ENCODE measurements at places on chromosomes 7 and 10.

DNA sequence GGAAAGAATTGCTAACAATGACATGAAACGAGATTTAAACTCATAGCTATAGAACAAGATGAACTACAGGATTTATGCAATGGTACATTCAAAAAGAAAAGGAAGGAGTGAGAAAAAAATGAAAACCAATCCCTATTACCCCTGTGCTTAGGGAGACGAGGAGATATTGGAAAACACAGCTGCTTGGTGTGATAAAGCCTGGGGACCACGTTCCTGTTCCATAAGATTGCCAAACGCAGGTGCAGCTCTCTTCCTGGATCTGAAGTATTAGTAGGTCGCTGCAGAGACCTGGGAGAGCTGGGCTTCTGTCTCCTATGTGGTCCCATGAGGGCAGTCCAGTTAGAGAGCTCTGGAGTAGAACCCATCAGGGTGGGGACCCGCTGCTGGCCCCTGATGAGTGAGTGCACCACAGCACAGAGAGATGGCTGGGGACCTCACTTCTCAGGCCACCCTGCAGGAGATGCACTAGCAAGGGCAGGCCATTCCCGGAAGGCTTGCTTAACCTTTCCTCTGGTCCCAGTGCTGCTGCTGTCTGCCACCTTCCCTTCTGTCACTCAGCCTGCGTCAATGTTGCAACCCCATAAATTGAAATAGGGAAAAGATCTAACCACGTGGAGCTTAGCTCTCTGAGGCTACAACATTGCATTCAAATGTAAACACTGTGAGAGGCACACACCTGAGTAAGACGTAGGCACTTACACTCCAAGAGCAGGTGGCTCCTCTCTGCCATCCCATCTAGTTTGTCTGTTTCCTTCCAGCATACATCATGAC lies 57.9 kb downstream of the MTPN start:
- H3K27ac ChIP-seq: no peak overlapping the region
- no peak overlapping the region for H3K4me3 ChIP-seq
- H3K4me1 ChIP-seq: no peaks in the 10 kb centered on the region
- no peaks in the 10 kb centered on the region for H3K36me3 ChIP-seq

- no peaks in the 10 kb centered on the region for H3K27me3 ChIP-seq
- H3K4me1 ChIP-seq: peaks cover 20% of the 10 kb centered on the region
- peak overlapping the region; percentile 92 for H3K27ac ChIP-seq
- peak; percentile 54 for ATAC-seq
- H3K4me3 ChIP-seq: peak overlapping the region; percentile 100
Measured at GRCh38 chr10:50624866-50625501, 1.2 kb upstream of the SGMS1 start.

DNA sequence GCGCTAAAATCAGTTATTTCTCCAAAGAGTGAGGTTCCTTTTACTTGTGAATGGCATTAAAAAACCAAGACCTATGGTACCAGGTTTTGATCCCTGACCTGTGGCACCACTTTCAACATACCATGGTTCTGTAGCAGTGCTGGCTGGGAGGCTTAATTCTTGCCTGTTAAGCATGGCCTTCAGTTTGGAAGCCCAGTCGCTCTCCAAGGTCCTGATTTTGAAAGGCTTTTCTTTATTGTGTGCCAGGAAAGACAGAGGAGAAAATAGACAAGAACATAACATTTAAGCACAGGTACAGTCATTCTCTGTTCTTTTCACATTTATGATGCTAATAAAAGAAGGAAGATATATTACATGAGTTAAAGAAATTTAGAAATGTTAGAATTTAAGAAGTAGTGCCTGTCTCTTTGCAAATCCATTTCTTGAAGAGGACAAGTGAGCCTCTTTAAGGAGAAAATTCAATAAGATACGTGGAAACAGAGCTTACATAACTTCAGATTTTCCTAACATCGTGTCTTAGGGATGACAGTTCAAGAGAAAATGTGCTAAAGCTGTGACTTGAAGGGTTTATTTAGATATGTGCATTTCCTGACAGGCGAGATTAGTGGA lies 357.6 kb downstream of the DPP6 start:
- no peaks in the 10 kb centered on the region for H3K27me3 ChIP-seq
- H3K4me1 ChIP-seq: no peaks in the 10 kb centered on the region
- no peak for ATAC-seq
- H3K36me3 ChIP-seq: no peaks in the 10 kb centered on the region
- H3K4me3 ChIP-seq: no peak overlapping the region
- H3K27ac ChIP-seq: no peak overlapping the region

- peak overlapping the region; percentile 86 for H3K27ac ChIP-seq
- no peak for ATAC-seq
Measured at GRCh38 chr10:72081210-72081609, 7.1 kb downstream of the SPOCK2 start.

DNA sequence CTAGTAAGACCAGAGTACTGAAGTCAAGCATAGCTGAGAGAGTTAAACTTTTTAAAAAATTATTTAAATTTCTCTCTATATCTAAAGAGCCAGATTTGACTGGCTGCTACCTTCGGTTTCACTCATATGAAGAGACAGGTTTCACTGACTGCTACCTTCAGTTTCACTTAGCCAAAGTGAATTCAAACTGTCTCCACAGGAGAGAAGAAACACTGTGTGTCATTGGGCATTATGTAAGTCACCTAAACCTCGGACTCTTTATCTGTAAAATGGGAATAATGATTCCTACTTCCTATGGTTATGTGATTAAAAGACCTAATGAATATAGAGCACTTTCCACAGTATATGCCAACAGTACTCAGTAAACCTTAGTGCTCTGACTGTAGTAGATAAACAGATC lies 41.6 kb upstream of the MET start:
- peaks cover 13% of the 10 kb centered on the region for H3K27me3 ChIP-seq
- no peak overlapping the region for H3K27ac ChIP-seq
- no peaks in the 10 kb centered on the region for H3K4me1 ChIP-seq

- H3K4me1 ChIP-seq: peaks cover 45% of the 10 kb centered on the region
- H3K36me3 ChIP-seq: peaks cover 100% of the 10 kb centered on the region
- peak overlapping the region; percentile 92 for H3K27ac ChIP-seq
- H3K27me3 ChIP-seq: no peaks in the 10 kb centered on the region
- no peak for ATAC-seq
Measured at GRCh38 chr10:62083412-62084267, 182.1 kb downstream of the ARID5B start.

- no peak for ATAC-seq
- H3K4me1 ChIP-seq: no peaks in the 10 kb centered on the region
- no peaks in the 10 kb centered on the region for H3K27me3 ChIP-seq
- H3K36me3 ChIP-seq: peaks cover 19% of the 10 kb centered on the region
- H3K4me3 ChIP-seq: no peak overlapping the region
- H3K27ac ChIP-seq: no peak overlapping the region
Measured at GRCh38 chr10:129568583-129569344, 101.7 kb downstream of the MGMT start.

GRCh38 chr7:82755705-82756551 lies 312.4 kb upstream of the CACNA2D1 start:
- H3K27me3 ChIP-seq: no peaks in the 10 kb centered on the region
- ATAC-seq: no peak
- no peaks in the 10 kb centered on the region for H3K4me1 ChIP-seq
- no peaks in the 10 kb centered on the region for H3K36me3 ChIP-seq

- H3K27ac ChIP-seq: no peak overlapping the region
- H3K27me3 ChIP-seq: no peaks in the 10 kb centered on the region
- no peaks in the 10 kb centered on the region for H3K36me3 ChIP-seq
- no peaks in the 10 kb centered on the region for H3K4me1 ChIP-seq
Measured at GRCh38 chr7:15168489-15168888, 265.9 kb upstream of the DGKB start.

GRCh38 chr7:7566651-7567611 lies at the start of gene MIOS:
Gene MIOS, plus strand, starts transcription at chr7:7566884. Its CDS starts 5,592 bp downstream, at chr7:7572476.
- peak within 1 kb of the TSS; percentile 80 for H3K4me3 ChIP-seq
- peaks cover 26% of the 10 kb centered on the region for H3K4me1 ChIP-seq
- peak within 1 kb of the TSS; percentile 80 for H3K27ac ChIP-seq
- peak; percentile 90 for ATAC-seq
- H3K27me3 ChIP-seq: no peaks in the 10 kb centered on the region
- H3K36me3 ChIP-seq: peaks cover 33% of the 10 kb centered on the region

DNA sequence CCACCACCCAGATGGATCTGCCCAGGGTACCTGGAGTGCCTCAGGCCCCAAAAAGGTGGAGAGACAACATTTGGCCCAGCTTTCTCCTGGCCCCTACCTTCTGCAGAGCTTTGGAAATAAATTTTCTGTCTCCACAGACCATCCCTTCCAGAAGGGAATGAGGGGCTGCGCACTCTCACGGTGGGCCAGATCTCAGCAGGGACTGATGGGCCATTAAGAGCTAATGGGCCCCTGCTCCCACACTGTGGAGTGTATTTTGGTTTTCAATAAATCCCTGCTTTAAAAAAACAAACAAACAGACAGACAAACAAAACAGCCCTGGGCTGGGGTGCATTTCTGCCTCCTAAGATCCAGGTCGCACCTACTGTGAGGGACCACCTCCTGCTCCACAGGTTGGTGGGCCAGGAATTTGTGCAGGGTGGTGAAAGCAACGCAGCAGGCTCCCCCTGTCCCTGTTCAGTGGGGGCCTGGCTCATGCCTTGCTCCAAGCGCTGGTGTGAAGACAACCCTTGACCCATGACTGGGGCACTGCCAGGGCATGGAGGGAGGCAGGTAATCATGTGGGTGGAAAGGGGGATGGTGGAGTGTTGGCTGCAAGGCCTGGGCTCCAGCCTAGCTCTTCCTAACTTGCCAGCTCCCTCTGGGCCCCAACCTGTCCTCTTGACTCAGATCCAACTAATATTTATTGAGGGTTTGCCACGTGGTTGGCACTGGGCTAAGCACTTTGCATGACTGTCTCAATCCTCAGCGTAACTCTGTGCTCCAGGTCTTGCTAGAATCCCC lies 88.5 kb downstream of the COL13A1 start:
- H3K27me3 ChIP-seq: peaks cover 3% of the 10 kb centered on the region
- H3K36me3 ChIP-seq: no peaks in the 10 kb centered on the region
- no peak overlapping the region for H3K27ac ChIP-seq
- no peak for ATAC-seq
- H3K4me3 ChIP-seq: no peak overlapping the region

DNA sequence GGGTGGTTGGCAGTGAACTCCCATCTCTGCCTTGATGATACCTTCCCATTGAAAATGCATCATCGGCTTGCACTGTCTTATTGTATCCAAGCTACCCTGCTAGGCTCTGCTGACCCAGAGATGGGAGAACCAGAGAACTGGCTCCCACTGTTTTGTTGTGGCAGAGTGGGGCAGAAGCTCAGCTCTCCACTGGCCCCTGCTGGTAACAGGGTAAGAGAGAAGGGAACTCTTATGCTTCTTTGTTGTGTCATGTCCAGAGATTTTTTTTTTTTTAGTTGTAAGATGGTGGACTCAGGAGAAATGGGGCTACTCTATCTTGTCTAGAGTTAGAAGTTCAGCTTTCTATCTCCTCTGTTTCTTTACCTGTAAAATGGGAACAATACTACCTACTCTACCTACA lies 100.5 kb upstream of the SDK1 start:
- no peaks in the 10 kb centered on the region for H3K36me3 ChIP-seq
- ATAC-seq: peak; percentile 49
- H3K4me3 ChIP-seq: no peak overlapping the region
- H3K4me1 ChIP-seq: no peaks in the 10 kb centered on the region
- peaks cover 13% of the 10 kb centered on the region for H3K27me3 ChIP-seq
- H3K27ac ChIP-seq: peak overlapping the region; percentile 23

DNA sequence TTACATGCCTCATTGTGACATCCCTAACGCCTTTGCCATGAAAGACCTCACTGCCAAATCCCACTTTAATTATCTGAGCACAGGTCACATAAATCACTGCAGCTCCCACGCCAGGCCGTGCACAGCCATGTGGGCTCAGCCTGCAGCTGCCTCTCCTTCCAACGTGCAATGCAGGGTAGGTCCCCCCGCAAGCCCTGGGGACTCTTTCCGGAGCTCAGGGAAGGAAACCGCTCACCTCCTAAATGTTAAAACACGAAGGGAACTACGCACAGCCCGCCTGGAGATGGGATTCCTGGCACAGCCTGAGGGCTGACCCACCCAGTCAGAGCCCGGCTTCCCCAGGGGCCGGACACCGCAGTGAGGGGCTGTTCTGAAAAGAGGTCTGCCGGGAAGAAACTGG lies 128.0 kb downstream of the MAD1L1 start:
- no peaks in the 10 kb centered on the region for H3K36me3 ChIP-seq
- peak overlapping the region; percentile 17 for H3K27ac ChIP-seq
- no peaks in the 10 kb centered on the region for H3K27me3 ChIP-seq
- ATAC-seq: no peak
- H3K4me1 ChIP-seq: peaks cover 10% of the 10 kb centered on the region

GRCh38 chr7:41834805-41835694 lies 132.2 kb upstream of the INHBA start:
- no peaks in the 10 kb centered on the region for H3K4me1 ChIP-seq
- no peaks in the 10 kb centered on the region for H3K27me3 ChIP-seq
- no peak overlapping the region for H3K27ac ChIP-seq
- no peaks in the 10 kb centered on the region for H3K36me3 ChIP-seq
